ENCODE measurements at places on chromosomes 2 and 18.

DNA sequence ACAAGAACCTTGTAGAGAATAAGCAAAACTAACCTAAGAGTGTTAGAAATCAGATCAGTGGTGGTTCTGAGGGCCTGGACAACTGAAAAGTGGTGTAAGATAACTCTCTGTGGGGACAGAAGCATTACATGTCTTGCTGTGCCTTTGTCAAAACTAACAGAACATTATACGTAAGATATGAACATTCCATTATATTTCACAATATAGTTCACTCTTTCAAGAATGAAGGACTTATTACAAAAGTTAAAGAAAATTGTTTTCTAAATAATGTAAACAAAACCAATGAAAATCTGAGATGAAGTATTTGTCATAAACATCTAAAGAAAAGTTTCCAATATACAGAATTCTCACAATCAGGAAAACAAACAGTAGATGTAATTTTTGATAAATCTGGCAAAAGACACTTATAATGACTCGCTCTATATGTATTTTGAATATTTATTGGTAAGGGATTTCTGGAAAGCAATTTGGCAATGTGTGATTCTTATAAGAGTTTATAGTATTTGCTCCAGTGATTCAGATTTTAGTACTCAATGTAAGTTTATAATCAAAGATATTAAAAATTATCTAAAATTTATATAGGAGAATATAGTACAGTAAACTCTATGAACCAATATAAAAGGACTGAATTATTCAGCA, 258.4 kb downstream of the CD226 start:
- DNase-seq: no peak

DNA sequence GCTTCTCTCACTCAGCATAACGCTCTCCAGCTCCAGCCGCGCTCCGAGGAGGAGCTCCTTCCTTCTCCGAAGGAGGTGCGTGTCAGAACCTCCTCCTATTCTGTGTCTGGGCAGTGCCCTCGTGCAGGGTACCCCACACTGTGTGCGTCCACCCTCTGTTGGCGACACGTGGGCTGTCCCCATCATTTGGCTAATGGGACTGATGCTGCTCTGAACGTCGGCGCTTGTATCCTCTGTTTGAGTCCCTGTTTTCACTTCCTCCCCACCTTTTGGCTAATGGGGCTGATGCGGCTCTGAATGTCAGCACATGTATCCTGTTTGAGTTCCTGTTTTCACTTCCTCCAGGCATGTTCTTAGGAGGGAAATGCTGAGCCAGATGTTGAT, 22.2 kb downstream of the KCNG2 start:
- DNase-seq: no peak

DNA sequence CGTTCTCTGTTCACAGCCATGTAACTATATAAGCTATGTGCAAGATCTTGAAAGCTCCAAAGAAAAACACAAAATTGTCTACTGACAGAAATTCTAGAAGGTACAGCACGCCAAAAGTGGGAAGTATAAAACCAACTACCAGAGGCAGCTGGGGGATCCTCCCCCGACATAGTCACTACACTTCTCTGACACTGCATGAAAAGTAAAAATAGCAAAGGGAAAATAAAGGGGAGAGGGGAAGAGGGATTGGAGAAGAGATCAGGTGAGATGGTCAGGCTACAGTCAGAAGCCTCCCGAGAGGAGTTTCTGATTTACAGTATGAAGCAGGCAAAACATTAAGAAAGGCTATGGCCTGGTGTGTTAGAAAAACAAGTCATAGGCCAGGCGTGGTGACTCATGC, 39.8 kb upstream of the PCBP1 start:
- no peak for DNase-seq

GRCh38 chr2:57177176-57177575, 869.4 kb upstream of the VRK2 start:
- no peak for DNase-seq

DNA sequence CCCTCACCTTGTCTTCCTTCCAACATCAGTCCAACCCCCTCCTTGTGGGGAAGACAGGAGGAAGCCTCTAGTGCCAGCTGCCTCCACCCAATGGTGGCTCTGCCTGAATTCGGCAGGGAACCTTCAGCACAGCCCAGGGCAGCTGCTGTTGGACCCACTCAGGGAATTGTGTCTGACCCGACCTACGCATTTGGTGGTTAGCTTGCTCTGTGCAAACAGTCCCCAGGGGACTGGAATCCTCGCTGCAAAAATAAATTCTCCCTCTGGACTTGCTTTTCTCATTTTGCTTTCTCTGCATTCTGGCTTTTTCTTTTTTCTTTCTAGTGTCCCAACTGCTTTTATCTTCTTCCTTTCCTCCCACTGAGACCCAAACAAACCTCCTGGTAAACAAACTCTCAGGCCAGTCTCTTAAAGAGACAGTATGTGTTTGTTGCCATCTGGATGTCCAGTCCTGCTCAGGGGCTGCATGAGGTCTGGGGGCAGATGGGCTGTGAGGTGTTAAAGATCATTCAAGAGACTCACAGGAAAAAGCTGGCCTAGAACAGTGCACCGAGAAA, 137.7 kb upstream of the HAAO start:
- DNase-seq: no peak

- no peak for DNase-seq
These were observed 52.2 kb upstream of the TMEM18 start for GRCh38 chr2:729376-729861.

DNA sequence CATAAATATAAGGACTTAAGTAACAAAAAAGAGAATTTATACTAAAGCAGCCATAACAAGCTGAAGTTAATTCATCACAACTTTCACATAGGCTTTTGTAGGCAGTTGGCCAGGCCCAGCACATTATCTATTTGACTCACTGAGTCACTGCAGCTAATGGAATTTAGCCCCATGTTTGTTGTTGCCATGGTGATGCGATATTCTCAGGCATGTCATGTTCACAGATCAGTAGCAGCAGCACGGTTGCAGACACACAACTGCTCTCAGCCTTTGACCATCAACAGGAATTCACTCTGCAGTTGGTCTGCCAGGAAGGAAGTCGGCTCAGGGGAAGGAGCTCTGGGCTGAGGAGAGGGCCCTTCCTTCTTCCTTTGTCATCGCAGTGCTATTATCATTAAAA, 639.8 kb downstream of the TMEM182 start:
- no peak for DNase-seq

DNA sequence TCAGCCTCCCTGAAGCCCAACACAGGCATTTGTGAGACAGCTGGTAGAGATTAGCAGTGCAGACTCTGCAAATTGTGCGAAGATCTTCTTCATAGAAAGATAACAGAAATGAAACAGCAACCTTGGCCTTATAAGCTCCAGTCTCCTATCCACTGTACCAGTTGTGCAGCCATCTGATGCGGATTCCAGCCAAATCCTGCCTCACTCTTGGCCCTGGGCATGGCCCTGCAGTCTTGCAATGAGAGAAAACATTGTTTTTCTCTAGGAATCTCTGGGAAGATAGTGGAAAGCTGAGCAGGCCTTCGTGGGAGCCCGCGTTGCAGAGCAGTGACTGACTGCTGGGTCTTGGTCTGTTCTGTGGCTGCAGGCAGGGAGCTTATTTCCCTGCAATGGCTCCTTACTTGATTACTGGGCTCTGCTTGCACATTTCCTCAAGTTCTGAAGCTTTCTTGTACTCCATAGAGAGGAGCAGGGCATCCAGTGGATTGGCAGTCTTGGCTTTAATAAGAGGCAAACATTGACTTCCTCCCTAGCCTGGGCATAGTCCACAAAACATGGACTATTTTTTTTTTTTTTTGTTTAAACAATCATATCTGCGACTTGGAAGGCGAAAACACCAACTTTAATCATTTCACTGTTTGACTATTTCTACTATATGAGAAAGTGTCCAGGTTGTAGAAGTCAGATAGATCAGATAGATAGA, 193.0 kb downstream of the ACTR3 start:
- DNase-seq: no peak

- peak; percentile 78 for DNase-seq
These were observed 215.9 kb downstream of the IRS1 start for GRCh38 chr2:226583715-226584114.

DNA sequence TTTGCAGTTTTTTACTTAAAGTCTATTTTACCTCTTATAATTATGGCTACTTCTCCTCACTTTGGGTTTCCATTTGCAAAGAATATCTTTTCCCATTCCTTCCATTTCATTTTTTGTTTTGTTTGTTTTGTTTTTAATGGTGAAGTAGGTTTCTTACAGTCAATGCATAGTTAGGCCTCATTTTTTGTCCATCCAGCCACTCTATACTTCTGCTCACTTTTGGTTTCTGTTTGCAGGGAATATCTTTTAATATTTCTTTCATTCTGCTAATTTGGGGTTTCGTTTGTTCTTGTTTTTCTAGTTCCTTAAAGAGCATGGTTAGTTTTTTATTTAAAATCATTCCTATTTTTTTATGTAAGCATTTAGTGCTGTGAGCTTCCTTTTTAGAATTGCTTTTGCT, 339.4 kb downstream of the GRB14 start:
- no peak for DNase-seq

GRCh38 chr2:219671279-219671678, 43.8 kb downstream of the SLC4A3 start:
- no peak for DNase-seq

GRCh38 chr2:105287692-105288091, 41.8 kb downstream of the TGFBRAP1 start:
- DNase-seq: no peak

DNA sequence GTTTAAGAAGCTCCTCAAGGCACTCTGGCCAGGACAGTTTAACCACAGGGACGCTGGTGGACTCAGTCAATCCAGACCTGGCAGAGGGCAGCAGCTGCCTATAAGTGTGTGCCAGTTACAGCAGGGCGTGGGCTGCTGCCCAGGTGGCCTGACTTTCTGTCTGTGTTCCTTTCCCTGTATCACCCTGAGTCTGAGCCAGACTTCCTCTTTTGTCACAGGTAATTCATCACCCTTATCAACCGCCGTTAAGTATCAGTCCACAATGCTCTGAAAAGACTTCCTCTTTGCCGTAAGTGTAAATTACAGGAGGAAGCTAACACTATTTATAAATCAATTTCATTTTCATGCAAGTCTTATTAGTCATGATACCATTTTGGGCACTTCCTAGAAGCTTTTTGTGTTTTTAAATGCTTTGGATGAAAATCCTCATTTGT, 7.0 kb downstream of the LPIN1 start:
- DNase-seq: no peak

DNA sequence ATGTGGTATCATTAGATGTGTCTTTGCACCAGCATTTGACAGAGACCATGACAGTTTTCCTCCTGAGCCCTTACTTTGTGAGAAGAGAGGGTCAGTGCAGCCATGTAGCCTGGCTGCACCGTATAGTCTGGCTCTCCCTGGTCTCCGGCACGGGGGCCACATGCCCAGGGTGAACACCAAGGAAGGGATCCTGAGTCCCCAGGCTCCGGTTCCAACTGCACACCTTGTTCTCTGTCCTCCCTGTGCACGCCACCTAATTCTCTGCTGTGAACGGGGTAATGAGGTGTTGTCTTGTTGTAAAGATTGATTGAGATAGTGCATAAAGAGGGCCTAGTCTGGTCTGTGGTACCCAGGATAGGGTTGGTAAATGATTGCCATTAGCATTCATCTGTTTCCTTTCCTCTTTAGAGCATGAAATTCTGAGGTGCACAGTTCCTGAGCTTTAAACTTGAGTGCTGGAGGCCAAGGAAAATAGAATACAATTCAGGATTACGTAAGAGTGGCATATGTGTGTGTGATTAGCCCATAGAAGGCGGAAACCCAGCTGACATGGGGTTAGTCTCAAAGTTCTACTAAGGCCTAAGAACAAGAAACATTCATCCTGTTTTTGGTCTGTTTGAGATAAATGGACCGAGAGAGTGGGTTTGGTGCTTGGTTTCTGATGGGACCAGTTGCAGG, 55.5 kb downstream of the NCK2 start:
- DNase-seq: no peak

GRCh38 chr18:48355276-48356115, 53.7 kb downstream of the ZBTB7C start:
- DNase-seq: no peak

DNA sequence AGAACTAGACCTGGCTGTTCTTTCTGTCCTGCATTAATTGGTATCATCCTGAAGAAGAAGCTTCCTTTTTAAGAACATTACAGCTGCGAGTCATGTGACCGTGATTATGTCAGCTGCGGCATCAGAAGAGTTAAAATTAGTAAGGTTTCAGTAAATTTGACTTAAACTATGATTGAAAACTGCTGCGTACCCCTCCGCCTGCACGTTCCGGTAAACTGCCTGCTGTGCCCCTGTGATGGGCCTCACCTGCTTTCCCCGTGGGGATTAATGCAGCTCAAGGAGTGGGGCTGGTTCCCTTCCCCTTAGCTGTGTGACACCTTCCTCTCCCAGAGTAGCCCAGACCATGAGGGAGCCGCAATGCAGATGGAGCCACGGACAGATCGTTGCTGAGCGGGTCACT, 36.1 kb upstream of the MYO3B start:
- no peak for DNase-seq

DNA sequence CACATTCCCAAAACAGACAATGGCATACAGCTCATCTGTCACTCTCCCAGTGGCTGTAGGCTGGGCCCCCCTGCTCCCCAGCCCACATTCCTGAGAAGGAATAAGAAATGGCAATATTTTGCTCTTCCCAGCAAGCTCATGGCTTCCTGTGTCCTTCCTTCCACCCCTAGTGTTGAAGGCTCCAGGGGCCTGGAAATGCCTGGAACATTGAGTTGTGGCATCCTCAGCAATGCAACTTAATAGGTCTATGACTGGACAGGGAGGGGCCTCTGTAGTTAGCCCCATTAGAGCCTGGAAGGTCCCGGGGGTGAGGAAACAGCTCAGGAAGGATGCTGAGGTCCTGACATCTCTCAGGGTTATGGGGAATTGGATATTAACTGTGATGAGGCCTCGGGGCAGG, 3.3 kb downstream of the KIF3C start:
- DNase-seq: no peak

DNA sequence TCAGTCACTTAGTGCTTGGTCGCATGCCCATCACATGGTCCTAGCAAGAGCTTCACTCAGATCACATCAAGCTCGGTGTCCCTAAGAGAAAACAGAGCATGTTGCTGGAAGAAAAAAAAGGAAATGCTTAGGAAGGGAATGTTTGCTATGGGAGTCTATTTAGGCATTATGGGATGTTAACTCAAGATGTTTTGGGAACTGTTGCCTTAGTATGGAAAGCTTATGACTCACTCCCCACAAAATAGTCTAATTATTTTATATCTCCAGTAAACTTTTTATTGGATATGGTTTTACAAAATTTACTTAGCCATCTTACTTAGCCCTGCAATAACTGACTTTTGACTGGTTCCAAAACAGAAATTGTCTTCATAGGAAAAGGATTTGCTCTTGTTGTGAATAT, 439.5 kb upstream of the ZEB2 start:
- no peak for DNase-seq

GRCh38 chr2:222943820-222944219, 83.0 kb downstream of the ACSL3 start:
- no peak for DNase-seq

DNA sequence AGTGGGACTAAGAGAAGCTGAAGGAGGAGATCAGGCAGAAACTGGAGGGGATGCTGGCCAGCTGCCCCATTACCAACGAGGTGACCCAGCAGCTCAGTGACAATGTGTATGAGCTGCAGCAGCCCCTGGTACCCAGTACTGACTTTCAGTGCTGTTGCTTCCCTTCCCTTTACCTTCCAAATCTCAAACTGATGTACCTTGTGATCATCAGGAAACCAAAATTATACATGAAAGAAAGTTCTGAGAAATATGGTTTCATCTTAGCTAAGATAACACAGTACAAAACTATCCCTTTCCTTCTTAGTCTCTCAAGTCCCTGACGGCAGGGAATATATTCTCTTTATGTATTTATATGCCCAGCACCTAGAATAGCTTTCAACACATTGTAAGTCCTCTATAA, 52.3 kb upstream of the CERS6 start:
- no peak for DNase-seq

GRCh38 chr2:21607572-21607971, 483.8 kb downstream of the TDRD15 start:
- no peak for DNase-seq

- DNase-seq: no peak
These were observed 42.1 kb downstream of the SAP130 start for GRCh38 chr2:127985735-127986134.
